Hair follicle dermal papilla cell (primary cell): ENCODE measurements at places on chromosomes 7 and 10. TPM values are rescaled to one million over a fixed set of nuclear protein-coding genes. Genes with fewer than 3 reads are reported as not detected.

The CYP3A7 gene
- not detected in 2 replicates for total RNA-seq

The NANOS1 gene
- total RNA-seq: 0.61 and 1.5 TPM in 2 replicates

The ASIC3 gene
- total RNA-seq: 0.12 and 0.16 TPM in 2 replicates

The NOBOX gene
- total RNA-seq: not detected in 2 replicates

The TMEM139 gene
- not detected in 2 replicates for total RNA-seq

The ZCCHC24 gene
- total RNA-seq: 101 and 106 TPM in 2 replicates

The USP6NL gene
- 11.4 and 12.7 TPM in 2 replicates for total RNA-seq

The HOXA4 gene
- not detected in 2 replicates for total RNA-seq

The DPP6 gene
- not detected in 2 replicates for total RNA-seq

The ANKRD22 gene
- 0.16 TPM in 1 of 2 replicates, not detected in the other for total RNA-seq

The CLDN15 gene
- 4.1 TPM in 2 replicates for total RNA-seq

The ASB4 gene
- 0.16 TPM in 1 of 2 replicates, not detected in the other for total RNA-seq

The SFMBT2 gene
- under 0.01 TPM in 2 replicates for total RNA-seq

The NEUROD6 gene
- total RNA-seq: not detected in 2 replicates

The KIAA1549 gene
- 3.0 and 3.6 TPM in 2 replicates for total RNA-seq

The HIF1AN gene
- total RNA-seq: 9.9 and 11.2 TPM in 2 replicates

The RBP4 gene
- 0.85 TPM in 1 of 2 replicates, not detected in the other for total RNA-seq
